Stimulated activated CD8-positive, alpha-beta memory T cell treated with anti-CD3 and anti-CD28 coated beads, Interleukin-15, amount 100 ng/mL, for 24 hours (primary cell): ENCODE measurements at places on chromosomes 2 and 18.

- DNase-seq, result no peak
Measured at GRCh38 chr2:145096582-145096981, 576.7 kb upstream of the ZEB2 start.

- no peak for DNase-seq
Measured at GRCh38 chr2:40282428-40282827, 169.5 kb downstream of the SLC8A1 start.

- DNase-seq, result no peak
Measured at GRCh38 chr2:219901155-219901554, 273.7 kb downstream of the SLC4A3 start.

DNA sequence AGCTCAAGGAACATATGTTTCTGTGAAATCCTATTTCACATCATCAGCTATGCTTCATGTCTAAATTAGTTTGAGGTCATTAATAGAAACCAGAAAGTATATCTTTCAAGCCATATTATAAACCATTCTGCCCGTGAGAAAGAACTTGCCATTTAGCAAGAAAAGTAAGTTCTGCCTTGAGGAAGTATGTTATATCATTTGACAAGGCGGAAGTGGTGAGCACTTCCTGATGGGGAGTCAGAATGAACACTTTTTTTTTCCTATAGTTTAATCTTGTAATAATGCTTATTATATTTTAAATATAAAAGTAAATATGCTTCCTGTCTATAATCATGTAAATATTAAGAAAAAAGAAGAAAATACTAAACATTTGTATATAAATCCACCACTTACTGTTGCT is 39.3 kb upstream of the NRXN1 start:
- no peak for DNase-seq

GRCh38 chr2:47554311-47554905 is 151.5 kb downstream of the MSH2 start:
- no peak for DNase-seq

- no peak for DNase-seq
Measured at GRCh38 chr2:144357623-144358373, 162.1 kb downstream of the ZEB2 start.

GRCh38 chr2:24831221-24832072 is 38.2 kb downstream of the CENPO start:
- DNase-seq, result no peak

DNA sequence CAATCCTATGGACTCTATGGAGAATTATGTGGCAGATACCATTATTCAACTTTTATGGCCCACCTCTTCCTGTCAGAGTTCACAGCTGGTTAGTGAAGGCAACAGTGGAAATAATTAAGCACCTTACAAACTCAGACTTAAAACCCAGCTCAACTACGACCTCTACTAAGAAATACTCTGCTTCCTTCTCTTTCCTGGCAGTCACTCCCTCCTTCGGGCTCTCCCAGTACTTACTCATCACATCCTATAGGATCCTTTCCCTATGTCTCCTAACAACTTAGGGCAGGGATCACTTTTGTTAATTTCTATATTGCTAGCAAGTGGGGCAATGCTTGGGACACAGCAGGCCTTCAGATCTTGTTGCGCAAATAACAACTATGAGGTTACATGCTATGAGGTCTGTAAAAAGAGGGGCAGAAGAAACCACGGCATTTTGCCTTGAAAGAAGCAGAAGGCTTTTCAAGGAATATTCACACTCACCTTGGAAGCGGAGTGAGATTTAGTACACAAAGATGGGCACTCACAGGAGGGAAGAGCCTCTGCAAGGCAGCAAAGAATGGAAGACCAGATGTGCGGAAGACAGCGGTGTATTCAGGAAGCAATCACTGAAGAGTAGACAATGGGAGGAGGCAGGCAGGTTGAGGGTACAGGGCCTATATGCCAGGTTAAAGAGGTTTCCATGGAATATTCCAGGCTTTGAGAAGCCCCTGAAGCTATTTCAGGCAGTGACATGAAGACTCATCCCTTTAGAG is 2.1 kb downstream of the STK39 start:
- no peak for DNase-seq

DNA sequence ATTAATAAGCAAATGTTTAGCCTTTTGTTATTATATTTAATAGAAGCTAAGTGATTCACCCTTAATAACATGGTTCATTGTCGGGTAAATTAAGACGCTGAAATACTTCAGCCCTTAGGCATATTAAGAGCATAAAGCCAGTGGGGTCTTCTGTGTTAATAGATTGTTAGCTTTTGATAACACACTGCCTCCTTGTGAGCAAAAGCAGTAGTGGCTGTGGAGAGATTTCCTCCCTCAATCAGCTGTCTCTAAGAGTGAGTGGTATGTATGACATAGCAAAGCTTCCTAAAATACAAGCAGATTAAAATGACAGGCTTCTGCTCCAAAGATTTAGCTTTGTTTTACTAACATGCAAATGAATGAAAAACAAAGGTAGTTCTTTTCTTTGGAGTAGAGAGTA is 143.7 kb upstream of the SYT4 start:
- no peak for DNase-seq
